ENCODE measurements at places on chromosomes 6 and 20.

GRCh38 chr6:22632581-22633145 is 63.3 kb downstream of the HDGFL1 start:
- no peak for DNase-seq

- no peak for DNase-seq
Measured at GRCh38 chr6:106890447-106890846, 84.1 kb downstream of the CD24 start.

DNA sequence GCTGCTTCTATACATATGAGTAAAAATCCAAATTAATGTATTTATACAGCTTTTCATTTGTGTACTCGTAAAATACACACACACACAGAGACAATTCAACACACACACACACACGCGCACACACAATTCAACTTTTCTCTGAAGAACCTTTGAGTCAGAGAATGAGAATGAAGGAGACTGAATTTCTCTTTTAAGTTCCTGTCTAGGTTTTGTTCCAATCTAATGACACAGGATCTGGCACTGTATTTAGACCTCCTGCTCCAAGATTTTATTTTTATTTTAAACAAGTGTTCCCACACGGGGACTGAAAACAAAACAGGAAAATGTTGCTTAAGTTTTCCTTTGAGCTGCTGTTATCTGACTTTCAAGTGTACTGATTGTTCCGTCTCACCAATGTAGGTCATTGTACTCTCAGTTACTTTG is 250.8 kb downstream of the LAMA2 start:
- no peak for DNase-seq

- DNase-seq = no peak
Measured at GRCh38 chr6:45864651-45865050, 151.0 kb downstream of the CLIC5 start.

DNA sequence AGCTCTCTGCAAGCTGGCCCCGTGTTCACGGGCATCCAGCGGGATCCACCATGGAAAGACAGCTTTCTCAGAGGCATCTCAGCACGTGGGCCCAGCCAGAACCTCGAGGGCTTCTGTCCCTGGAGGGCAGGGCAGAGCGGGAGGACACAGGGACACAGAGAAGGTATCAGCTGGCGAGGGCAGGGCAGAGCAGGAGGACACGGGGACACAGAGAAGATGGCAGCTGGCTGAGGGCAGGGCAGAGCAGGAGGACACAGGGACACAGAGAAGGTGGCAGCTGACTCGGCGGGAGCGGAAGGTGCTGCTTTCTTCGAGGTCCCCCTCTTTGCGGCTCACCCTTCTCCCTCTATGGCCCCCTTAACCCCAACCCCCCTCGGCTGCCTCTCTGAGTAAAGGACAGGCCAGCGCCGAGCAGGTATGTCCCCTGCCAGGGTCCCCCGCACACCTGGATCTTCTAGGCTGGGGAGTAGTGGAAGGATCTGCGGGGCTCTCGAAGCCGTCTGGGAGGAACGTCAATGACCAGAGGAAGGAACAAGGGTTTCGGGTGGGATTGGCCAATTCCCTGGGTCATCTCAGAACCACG is 28.9 kb upstream of the BHLHE23 start:
- no peak for DNase-seq

GRCh38 chr6:159976686-159977254 is 7.9 kb downstream of the IGF2R start:
- no peak for DNase-seq

DNA sequence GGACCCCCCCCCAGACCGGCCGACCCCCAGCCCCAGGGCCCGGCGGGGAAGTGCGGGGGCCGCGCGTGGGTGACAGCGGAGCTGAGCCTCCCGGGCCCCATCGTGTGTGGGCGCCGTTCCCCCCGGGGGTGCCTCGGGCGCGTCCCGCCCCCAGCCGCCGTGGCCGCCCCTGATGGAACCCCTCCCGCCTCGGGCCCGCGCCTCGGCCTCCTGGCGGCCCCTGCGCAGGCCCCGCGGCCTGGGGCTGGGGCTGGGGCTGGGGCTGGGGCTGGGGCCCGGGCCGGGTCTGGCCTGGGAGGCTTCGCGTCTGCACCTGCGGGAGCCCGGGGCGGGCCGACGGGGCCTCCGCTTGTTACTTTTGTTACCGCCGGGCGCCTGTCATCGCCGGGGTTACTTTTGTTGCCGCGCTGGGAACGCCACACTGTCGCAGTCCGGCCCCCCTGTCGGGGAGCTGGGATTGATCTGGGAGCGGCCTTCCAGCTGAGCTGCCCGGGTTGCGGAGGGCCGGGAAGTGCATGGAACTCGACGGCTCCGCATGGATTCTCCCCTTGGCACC is 598 bp downstream of the OGFR start:
- no peak for DNase-seq

- DNase-seq = no peak
Measured at GRCh38 chr6:125117818-125118217, 35.8 kb upstream of the TPD52L1 start.

GRCh38 chr20:36865861-36866149 is 10.1 kb upstream of the TLDC2 start:
- no peak for DNase-seq

DNA sequence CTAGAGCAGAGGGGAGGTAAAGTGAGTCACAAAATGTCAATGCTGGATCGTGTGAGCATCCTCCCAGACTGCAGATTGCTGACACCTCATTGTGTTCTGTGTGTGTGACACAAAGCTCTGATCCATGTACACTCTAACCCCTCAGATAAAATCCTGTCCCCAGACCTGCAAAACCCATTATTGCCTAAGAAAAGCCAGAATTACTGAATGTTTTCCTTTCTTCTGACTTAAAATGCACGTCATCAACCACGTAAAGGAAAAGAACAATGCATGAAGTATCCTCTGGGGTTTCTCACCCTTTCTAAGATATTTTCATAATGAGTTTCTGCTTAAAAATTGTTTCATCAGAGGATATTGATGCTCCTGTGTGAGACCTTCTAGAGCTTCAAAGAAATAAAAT is 218.0 kb upstream of the PREP start:
- no peak for DNase-seq

DNA sequence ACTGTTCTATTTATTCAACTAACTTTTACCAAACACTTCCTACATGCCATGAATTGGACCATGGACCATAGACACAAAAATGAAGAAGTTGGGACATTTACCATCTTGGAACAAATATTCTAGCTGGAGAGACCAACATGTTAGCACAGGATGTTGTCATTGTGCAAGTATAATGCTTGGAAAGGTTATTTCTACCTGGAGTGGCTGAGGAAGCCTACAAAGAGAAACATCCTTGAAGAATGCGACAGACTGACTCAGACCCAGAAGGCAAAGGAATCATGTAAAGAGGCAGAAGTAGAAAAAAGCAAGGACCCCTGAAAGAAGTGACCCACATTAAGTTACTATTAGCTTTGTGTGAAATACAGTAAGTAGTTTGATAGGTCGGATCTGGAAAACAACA is 180.9 kb downstream of the SOD2 start:
- DNase-seq = no peak

GRCh38 chr6:109172101-109172746 is 76.9 kb downstream of the CEP57L1 start:
- no peak for DNase-seq

DNA sequence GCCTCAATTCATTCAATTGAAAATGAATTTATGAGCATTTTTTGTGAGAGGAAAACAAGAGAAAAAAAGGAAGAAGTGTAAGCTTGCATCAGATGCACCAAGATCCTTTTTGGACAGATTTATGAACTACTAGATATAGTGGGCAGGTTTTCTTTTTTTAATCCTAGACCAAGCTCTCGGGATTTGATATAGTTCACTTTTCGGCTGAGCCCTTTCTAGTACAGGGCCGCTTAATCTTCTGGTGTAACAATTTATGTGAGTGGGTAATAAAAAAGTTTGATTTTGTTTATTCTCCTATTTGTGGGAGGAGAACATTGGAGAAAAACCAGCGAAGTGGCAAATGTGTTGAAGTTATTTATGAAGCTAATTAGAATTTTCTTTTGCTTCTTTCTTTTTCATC is 538.0 kb downstream of the UTRN start:
- DNase-seq = no peak

- no peak for DNase-seq
Measured at GRCh38 chr6:32941214-32941768, 463 bp upstream of the HLA-DMB start.

DNA sequence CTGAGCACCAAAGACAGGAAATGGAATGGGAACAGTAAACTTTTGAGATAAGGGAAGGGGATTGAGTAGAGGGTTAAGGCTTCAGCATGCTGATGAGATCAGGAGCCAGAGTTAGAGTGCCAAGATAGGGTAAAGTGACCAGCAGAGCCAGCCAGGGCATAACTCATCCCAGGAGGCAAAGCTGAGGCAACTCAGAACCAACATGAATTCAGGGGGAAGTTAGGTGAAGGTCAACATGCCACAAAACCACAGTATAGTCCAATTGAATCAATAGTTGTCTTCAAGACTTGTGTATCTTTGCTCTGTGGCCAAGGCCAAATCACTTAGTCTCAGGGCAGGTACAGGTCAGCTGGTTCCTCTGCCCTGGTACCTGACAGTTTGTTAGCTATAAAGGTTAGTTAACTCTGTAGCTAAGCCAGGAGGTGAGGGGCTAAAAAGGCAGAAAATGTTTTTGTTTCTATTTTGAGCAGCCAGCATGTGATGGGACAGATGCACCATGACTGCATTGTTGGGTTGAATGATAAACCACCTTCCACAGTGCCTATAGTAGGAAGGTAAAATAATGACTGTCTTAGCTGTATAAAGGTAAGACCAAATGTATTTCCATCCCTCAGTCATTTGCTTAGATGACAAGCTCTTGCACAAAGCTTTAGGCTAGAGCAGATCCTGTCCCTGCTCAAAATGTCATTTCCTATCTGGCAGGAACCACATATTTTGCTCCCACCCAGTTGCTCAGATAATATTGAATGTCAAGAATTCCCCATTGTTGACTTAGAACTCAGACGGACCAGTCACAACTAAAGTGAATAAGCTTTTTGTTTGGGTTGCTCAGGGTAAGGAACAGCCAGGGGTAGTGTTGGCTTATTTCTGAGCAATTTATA is 15.8 kb downstream of the RNF8 start:
- DNase-seq = no peak

- DNase-seq = no peak
Measured at GRCh38 chr6:136466777-136467176, 83.4 kb downstream of the MAP7 start.

- DNase-seq = no peak
Measured at GRCh38 chr20:19930426-19930825, 86.7 kb upstream of the NAA20 start.
